ENCODE measurements at places on chromosomes 11 and 22.
A peak's percentile ranks its signal among the peaks of the same experiment; 100 is the strongest.

DNA sequence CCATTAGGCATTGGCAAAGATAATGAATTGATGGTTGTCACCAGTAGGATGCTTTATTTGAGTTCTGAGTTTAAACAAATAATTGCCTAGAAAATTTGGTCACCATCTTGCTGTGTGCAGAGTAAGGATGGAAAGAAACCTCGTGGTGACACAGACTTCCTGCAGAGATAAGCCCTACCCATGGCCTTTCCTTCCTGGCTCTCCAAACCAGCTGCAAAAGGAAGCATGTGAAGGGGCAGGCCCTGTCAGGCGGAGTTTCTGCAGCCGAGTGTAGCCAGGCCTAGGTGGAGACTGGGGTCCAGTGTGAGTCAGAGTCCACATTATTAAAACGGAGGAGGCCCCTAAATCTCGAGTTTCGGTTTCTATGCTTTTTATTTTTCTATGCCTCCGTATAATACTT lies 83.1 kb upstream of the ADSL start:
- no peak for DNase-seq

DNA sequence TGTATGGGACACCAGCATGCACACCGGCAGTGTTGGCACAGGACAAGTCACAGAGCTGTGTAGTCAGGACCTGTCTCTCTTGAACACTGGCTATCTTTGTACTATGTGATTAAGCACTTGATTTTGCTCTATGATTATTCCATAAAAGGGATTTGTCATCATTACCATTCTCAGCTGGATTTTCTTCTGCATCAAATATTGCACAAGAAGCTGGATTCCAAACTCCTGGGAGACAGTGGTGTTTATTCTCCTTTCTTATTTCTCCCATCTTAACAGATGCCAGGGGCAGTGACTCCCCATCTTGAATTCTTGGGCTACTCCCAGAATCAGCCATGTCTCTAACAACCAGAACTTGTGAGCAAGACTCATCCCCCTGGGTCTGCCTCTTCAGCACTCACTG lies 62.5 kb upstream of the GNAZ start:
- DNase-seq: no peak

- DNase-seq: no peak
Observed at GRCh38 chr22:44611880-44612496, 90.0 kb upstream of the PRR5 start.

DNA sequence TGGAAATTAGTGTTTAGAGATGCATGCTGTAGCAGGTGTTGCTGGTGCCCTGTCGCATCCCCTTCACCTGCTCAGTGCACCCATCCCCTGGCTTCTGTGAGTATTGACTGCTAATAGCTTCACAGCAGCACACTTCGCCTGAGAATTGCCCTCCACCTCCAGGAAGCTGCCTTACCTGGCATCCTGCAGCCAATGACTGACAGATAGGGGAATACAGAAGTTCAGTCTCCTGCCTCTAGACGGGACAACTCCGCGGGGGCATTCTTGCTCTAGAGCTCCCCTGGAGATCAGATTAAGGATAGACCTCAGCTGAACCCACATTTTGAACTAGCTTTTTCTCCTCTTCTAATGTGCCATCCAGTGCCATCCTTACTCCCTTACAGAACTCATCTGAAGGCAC lies 9.3 kb upstream of the CD3E start:
- DNase-seq: peak; percentile 12

DNA sequence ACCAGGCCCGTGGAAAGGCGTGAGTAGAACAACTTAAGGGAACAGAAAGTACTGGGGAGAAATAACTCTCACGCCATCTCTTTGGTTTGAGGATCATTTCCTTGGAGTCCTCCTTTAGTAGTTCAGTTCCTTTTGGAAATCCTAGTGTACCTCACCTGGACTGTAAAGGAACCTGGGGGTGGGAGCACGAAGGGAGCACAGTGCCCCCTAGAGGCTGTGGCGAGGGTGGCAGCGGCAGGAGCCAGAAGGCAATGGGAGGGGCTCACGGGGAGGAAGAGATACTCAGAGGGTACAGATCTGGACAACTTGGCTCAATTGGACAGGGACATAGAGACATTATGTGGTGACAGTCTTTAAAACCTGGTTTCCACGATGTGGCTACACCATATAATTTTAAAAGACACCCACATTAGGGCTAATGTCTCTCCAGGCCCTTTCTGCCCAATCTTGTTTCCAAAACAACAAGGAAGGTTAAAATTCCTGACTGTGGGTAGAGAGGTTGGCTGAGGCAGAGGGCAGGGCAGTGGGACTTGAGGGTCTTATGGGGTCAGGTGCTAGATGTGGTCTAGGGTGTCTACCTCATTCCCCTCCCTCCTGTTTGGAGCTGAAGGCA lies 87.0 kb downstream of the CSNK2A3 start:
- DNase-seq: peak; percentile 5

- DNase-seq: no peak
Observed at GRCh38 chr22:36803358-36803757, 13.5 kb downstream of the PVALB start.

GRCh38 chr22:40408718-40409612 lies 38.6 kb downstream of the SGSM3 start:
- no peak for DNase-seq

GRCh38 chr22:49788504-49788903 lies 39.2 kb downstream of the BRD1 start:
- DNase-seq: peak; percentile 63

- no peak for DNase-seq
Observed at GRCh38 chr11:124984512-124984854, 30.5 kb downstream of the CCDC15 start.

DNA sequence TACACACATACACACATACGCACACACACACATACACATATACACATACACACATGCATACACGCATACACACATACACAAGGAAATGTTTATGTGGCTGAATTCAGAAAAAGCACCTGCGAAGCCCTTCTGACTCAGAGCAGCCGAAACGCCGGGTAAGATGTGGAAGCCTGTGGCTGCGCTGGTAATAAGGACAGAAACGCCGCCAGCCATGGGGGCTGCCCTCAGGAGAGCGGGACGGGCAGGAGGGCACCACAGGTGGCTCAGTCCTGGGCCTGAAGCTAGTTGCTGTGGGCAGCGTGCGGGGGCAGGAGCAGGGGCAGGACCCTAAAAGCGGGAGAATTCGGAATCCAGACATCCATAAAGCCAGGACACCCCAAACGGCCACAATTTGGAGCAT lies 378.3 kb downstream of the BRD1 start:
- no peak for DNase-seq

DNA sequence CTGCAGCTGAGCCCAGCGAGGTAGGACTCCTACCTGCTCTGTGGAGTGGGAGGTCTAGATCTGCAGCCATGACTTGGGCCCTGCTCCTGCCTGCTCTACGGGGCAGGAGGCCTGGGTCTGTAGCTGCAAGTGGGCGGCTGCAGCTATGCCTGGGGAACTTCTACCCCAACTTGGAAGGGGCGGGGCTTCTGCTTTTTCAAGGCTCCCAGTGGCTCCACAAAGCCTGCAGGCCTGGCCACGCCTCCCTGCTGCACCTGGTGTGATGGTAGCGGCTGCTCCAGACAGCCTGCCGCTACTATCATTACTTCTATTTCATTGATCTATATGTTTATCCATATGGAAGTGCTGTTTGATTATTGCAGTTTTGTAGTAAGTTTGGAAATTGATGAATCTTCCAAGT lies 121.2 kb downstream of the NELL1 start:
- no peak for DNase-seq

GRCh38 chr11:44771841-44772240 lies 45.1 kb downstream of the TSPAN18 start:
- DNase-seq: no peak

DNA sequence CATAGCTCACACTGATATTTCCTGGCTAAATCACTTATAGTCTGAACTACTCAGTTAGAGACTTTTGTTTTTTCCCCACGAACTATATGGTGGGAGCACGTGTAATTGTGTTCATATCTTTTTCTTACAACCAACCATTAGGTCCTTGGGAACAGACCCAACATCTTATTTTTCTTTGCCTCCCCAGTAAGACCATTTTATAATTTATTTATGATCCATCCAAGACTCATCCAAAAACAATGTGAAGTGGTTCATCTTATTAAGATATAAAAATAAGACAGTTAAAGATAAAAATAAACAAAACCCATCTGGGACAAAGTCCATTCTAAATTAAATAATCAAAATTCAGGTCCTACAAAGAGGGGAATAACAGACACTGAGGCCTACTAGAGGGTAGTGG lies 90.8 kb downstream of the FAM168A start:
- DNase-seq: no peak

GRCh38 chr22:37218771-37219411 lies 6.6 kb upstream of the SSTR3 start:
- no peak for DNase-seq

- no peak for DNase-seq
Observed at GRCh38 chr22:30749849-30750248, 55.2 kb downstream of the OSBP2 start.

DNA sequence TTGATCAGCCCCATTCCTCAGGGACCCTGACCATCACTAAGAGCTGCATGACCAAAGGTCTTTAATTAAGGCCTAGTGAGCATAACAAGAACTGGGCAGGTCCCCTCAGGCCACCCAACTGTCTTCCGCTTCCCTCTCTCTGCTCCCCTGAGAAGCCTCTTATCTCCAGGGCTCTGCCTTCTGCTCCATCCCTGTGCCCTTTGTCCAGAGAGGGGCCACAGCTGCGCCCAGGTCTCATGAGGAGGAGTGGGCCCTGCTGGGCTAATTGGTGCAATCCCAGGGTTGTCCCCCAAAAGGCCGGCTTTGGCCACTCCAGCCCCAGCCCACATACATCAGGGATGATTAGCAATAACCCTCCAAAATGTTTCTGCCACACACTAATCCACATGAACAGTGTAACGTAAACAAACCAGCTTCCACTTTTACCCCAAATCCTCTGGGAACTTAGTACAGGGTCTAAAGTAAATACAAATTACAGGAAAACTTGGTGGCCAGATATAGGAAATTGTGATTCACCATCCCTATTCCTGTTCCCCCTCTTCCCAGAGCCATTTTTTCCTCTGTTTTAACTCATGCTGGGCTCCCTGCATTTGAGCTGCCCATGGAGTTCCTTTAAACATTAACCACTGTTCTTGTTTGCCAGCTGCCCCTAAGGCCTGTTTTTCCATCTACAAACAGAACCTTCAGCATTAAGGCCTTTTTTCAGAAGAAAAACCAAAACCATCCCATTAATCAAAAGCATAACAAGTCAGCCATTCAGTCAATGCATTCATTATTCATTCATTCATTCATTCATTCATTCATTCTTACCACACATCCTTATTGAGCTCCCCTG lies 34.6 kb upstream of the CAVIN3 start:
- DNase-seq: no peak
